Myometrial cell (primary cell): ENCODE measurements at places on chromosomes 11 and 22. TPM values are rescaled to one million over a fixed set of nuclear protein-coding genes. Genes with fewer than 3 reads are reported as not detected.

The ASRGL1 gene
- total RNA-seq, result not detected in 2 replicates

The OR10A2 gene
- total RNA-seq, result not detected in 2 replicates

The SLC6A5 gene
- total RNA-seq, result not detected in 2 replicates

The LRRC55 gene
- total RNA-seq, result not detected in 2 replicates

The OR8H1 gene
- not detected in 2 replicates for total RNA-seq

The FOXRED1 gene
- total RNA-seq, result 22.0 and 38.3 TPM in 2 replicates

The CCDC73 gene
- total RNA-seq, result not detected in 2 replicates
